Smooth muscle cell of the pulmonary artery (primary cell): ENCODE measurements at places on chromosomes 13 and 19. TPM values are rescaled to one million over a fixed set of nuclear protein-coding genes. Genes with fewer than 3 reads are reported as not detected.

Gene TLE6
- 1.2 and 2.7 TPM in 2 replicates for total RNA-seq

Gene FGF9
- 0.03 and 0.39 TPM in 2 replicates for total RNA-seq

Gene IGFLR1
- 0.73 and 0.85 TPM in 2 replicates for total RNA-seq

Gene MPND
- total RNA-seq: 3.9 and 6.9 TPM in 2 replicates

Gene CYP4F22
- not detected in 2 replicates for total RNA-seq

Gene LYPD3
- total RNA-seq: not detected in 2 replicates

Gene C19orf67
- not detected in 2 replicates for total RNA-seq

Gene FFAR1
- not detected in 2 replicates for total RNA-seq

Gene KCNN1
- 0.03 TPM in 1 of 2 replicates, not detected in the other for total RNA-seq

Gene ISYNA1
- 16.9 and 63.8 TPM in 2 replicates for total RNA-seq

Gene GZMM
- 0.17 TPM in 1 of 2 replicates, not detected in the other for total RNA-seq

Gene PRR22
- 0.13 and 0.33 TPM in 2 replicates for total RNA-seq

Gene CEACAM7
- not detected in 2 replicates for total RNA-seq

Gene GTF2F1
- total RNA-seq: 37.1 and 37.7 TPM in 2 replicates

Gene THSD8
- total RNA-seq: 0.13 TPM in 1 of 2 replicates, not detected in the other

Gene RAB3D
- 10.8 and 26.4 TPM in 2 replicates for total RNA-seq

Gene SIGLEC7
- total RNA-seq: not detected in 2 replicates

Gene ZNF221
- 10.0 and 13.0 TPM in 2 replicates for total RNA-seq
